ENCODE measurements at places on chromosomes 12 and 14.

DNA sequence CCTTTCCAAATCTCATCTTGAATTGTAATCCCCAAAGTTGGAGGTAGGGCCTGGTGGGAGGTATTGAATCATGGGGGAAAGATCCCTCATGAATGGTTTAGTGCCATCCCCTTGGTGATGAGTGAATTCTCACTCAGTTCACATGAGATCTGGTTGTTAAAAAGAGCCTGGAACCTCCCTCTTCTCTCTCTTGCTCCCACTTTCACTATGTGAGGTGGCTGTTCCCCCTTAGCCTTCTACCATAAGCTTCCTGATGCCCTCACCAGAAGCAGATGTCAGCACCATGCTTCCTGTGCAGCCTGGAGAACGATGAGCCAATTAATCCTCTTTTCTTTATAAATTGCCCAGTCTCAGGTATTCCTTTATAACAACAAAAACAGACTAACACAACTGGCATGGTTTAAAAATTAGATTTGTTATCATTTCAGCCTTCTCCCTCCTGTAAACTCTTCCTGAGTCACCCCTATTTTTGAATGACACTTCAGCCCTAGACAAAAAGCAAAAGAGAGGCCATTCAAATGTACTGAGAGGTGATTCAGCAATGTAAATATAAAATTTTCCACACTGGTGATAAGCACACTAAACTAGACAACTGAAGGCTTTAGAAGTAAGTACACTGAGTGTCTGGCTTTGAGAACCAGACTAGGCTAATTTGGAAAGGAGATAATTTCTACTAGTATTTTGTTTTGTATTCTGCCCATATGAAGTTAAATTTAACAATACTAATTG lies 212.1 kb upstream of the ABCD2 start:
- no peak for DNase-seq

DNA sequence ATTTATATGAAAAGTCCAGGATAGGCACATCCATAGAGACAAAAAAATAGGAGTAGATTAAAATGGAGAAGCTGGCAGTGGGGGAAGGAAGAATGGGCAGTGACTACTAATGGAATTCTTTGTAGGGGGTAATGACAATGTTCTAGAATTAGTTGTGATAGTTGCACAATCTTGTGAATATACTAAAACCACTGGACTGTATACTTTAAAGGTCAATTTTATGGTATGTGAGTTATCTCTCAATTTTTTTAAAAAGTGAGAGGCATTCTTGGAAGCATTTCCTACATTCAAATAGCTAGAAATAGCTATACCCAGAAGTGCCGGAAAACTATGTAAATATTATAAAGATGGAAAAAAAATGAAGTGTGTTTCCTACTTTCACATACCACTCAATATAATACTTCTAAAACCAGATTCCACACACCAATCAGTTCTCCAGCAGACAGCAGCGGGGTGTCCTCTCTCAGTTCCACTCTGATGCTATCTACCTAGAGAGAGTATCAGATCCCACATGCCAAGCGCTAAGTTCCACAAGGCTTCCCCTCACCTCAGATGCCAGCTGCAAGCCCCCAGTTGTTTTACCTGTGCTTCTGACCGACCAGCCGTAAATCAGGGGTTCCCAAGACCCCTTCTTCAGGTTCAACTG lies 41.7 kb upstream of the NID2 start:
- DNase-seq: no peak

- DNase-seq: no peak
These were observed 27.1 kb upstream of the LUM start for GRCh38 chr12:91138337-91138920.

GRCh38 chr12:5138845-5139244 lies 95.2 kb downstream of the KCNA5 start:
- DNase-seq: no peak

- no peak for DNase-seq
These were observed 342.3 kb downstream of the ZFP36L1 start for GRCh38 chr14:68450391-68451120.

DNA sequence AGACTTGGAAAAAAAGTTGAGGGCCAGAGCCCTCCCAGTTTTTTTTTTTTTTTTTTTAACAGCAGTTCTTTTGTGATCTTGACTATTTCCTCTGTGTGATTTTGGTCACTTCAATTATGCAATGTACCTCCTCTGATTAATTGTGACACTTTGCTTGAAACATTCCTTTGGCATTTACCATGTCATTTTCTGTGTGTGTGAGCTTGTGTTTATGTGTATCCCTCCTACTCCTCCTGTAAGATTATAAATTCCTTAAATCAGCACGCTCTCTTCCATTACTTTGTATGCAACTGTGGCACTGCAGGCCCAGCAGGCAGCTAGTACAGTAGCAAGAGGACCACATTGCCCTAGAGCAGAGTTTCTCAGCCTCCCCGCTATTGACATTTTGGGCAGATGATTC lies 33.2 kb upstream of the GALNT16 start:
- no peak for DNase-seq

DNA sequence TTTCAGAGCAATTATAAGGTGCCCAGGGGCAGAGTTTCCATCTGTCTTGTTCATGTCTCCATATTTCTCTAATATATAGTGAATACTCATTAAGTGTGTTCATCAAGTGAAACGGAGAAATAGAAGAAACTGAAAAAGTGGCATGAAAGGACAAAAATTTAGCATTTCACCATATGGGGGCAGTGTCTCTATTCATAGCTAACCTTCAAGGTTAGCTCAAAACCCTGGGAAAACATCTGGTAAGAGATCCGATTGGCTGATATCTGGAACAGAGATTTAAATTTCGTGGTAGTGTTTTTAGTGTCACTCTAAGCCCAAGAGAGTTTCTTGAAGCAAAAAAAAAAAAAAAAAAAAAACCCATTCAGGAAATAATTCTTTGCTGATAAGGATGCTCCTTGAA lies 367.5 kb downstream of the DAD1 start:
- DNase-seq: no peak
